ENCODE measurements at places on chromosomes 3 and 15.
A peak's percentile ranks its signal among the peaks of the same experiment; 100 is the strongest.

- no peaks in the 10 kb centered on the region for H3K4me1 ChIP-seq
- no peak for DNase-seq
- no peak overlapping the region for H3K4me3 ChIP-seq
- H3K36me3 ChIP-seq = no peaks in the 10 kb centered on the region
Observed at GRCh38 chr15:93997071-93997658, 234.2 kb upstream of the MCTP2 start.

DNA sequence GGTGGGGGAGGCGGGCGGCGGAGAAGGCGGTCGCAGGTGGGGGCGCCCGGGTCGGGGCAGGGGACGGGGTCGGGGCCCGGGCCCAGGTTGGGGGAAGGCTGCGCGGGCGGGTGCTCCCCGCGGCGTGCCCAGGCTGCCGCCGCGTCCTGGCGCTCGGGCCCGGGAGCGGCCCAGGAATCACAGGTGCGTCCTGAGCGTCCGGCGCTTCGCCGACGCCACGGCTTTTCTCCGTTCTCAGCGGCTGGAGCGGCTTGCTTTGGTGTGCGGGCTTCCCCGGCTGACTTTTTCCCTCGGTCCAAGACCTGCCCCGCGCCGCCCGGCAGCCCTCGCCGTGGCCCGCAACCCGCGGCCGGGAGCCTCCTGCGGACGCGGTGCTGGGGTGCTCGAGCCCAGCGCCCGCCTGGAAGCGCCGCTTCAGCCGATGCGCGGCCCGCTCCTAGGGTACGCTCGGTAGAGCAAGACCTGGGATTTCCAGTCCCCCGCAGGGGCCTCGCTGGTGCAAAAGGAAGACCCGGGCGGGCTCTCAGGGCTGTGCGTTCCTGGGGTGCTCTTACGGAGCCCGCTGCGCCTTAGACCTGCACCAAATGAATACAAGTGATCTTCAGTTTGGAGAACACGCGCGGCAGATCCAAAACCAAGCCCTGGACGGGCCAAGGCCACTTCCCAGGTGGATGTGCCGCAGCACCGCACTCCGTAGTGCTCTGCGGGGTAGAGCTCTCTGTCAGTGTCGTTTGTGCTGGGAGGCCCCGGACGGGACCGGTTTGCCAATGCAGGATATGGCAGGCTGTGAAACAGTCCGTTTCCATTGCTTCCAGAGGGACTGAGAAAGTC is 639 bp downstream of the NIPA1 start:
- H3K36me3 ChIP-seq = peaks cover 8% of the 10 kb centered on the region
- peak overlapping the region; percentile 83 for H3K4me3 ChIP-seq
- H3K27me3 ChIP-seq = no peaks in the 10 kb centered on the region
- no peak for DNase-seq
- peaks cover 23% of the 10 kb centered on the region for H3K4me1 ChIP-seq

GRCh38 chr3:10162185-10162584 is 2.5 kb upstream of the IRAK2 start:
- peaks cover 6% of the 10 kb centered on the region for H3K36me3 ChIP-seq
- DNase-seq = no peak
- H3K4me1 ChIP-seq = peaks cover 7% of the 10 kb centered on the region
- H3K27me3 ChIP-seq = no peaks in the 10 kb centered on the region
- no peak overlapping the region for H3K27ac ChIP-seq

GRCh38 chr3:53153980-53154379 is 7.0 kb upstream of the PRKCD start:
- H3K4me1 ChIP-seq = no peaks in the 10 kb centered on the region
- no peak overlapping the region for H3K4me3 ChIP-seq
- H3K36me3 ChIP-seq = peaks cover 4% of the 10 kb centered on the region

DNA sequence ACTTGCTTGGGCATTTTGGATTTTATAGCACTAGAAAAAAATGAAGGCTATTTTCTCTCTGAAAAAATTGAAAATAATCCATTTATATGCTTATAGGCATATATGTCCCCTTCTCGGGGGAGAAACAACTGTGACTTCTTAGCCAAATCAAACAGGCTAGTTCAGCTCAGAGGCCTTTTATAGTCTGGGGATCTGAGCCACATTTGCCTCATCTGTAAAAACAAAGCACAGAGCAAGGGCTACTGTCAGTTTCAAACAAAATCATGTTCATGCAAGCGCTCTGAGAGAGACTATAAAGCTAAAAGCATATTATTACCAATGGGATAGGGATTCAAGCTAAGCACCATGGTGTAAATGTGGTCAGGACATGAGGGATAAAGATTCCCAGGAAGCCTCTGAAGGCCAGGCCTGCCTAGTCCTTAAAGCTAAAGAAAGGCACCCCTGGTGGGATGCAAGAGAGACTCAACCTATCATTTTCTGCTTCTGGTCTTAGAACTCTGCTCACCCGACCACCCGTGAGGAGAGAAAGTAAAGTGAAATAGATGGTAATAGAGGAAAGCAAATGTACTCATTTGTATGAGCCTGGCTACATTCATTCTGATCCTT is 51.0 kb upstream of the IL12A start:
- no peak overlapping the region for H3K27ac ChIP-seq
- no peak for DNase-seq
- H3K36me3 ChIP-seq = no peaks in the 10 kb centered on the region
- no peaks in the 10 kb centered on the region for H3K4me1 ChIP-seq

GRCh38 chr3:193095366-193095765 is 145.7 kb upstream of the PLAAT1 start:
- H3K27me3 ChIP-seq = no peaks in the 10 kb centered on the region
- no peaks in the 10 kb centered on the region for H3K4me1 ChIP-seq
- H3K27ac ChIP-seq = no peak overlapping the region
- no peak for DNase-seq
- H3K36me3 ChIP-seq = no peaks in the 10 kb centered on the region
- no peak overlapping the region for H3K4me3 ChIP-seq

DNA sequence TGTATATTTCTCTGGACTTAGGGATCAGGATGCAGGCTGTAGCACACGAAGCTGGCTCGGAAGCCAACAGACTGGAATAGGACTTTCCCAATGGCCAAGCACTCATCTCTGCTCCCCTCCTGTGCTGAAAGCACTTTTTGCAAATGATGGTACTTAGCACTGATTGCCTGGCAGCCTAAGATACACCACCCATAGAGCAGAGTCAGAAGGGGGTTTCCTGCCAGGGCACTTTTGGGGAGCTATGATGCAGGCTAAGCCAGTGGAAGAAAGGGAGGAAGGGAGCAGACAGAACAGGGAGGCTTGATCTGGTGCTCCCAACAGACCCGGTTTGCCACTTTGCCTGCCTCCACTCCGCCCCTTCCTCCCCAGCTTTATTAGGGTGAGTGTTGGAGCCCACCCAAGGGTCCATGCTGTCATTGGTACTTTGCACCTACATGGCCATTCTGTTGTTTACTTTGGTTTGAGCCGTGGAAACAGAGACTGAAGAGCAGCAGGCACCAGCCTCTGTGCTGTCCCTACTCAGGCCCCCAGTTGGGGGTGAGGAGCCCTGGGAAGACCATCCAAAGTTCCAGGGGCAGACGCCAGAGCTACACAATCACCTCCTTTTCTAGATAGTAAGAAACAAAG is 15.9 kb downstream of the BSN start:
- H3K4me3 ChIP-seq = no peak overlapping the region
- no peak for DNase-seq
- no peak overlapping the region for H3K27ac ChIP-seq
- H3K4me1 ChIP-seq = no peaks in the 10 kb centered on the region

DNA sequence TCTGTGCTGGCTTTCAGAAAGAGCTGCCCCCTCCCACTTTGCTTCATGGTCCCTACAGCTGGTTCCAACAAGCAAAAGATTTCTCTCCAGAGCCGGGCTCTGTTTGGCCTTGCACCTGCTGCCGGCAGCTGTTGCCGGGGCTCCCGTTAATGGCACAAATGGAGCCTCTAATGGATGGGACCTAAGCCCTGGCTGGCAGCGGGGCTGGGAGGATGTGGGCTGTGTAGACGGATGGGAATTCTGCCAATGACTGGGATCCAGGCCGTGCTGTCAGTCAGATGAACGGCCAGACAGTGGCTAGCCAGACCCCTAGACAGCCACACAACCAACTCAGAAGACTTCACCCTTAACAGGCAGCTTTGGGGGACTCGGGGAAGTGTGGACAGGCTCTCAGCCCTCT is 88.0 kb downstream of the RPLP1 start:
- H3K36me3 ChIP-seq = peaks cover 3% of the 10 kb centered on the region
- H3K27ac ChIP-seq = no peak overlapping the region
- H3K27me3 ChIP-seq = peaks cover 10% of the 10 kb centered on the region
- no peak for DNase-seq

DNA sequence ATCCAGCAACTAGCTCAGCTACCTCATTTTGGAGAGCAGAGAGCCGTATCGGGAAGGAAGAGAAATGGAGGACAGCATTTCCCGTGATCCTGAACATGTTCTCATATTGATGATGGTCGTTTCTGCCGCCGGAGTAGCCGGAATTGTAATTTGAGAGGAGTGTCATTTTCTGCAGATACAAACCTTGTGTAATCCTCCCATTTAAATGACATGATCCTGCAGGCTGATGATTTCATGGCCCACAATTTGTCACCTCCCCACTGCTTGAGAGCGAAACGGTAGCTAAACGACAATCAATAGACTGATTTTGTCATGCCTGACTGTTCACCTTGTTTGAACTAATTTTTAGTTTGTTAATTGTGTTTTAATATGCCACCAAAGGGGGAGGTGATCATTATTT is 126.5 kb upstream of the CNTN6 start:
- no peak for DNase-seq
- H3K4me1 ChIP-seq = no peaks in the 10 kb centered on the region

GRCh38 chr3:115859002-115859807 is 235.9 kb downstream of the GAP43 start:
- H3K36me3 ChIP-seq = no peaks in the 10 kb centered on the region
- no peak for DNase-seq
- peaks cover 68% of the 10 kb centered on the region for H3K27me3 ChIP-seq
- no peak overlapping the region for H3K27ac ChIP-seq

DNA sequence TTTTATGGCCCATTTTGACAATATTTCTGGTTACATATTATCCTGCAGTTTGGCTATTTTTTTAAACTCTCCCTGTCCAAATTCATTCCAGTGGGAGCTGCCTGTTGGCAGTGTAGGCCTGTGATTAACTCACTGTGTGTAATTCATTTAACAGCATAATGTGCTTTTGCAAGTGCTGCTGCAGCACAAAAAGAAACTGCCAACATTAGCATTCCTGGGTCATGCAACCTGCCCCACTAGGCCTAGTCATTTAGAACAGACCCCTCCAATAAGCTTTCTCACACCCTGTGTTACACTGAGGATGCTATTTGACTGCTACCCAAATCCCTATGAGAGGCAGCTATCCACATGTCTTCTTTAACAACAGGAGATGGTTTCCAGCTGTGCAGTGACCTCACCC is 251.2 kb upstream of the UBE2E2 start:
- no peak overlapping the region for H3K4me3 ChIP-seq
- H3K4me1 ChIP-seq = no peaks in the 10 kb centered on the region
- H3K27ac ChIP-seq = no peak overlapping the region
- no peak for DNase-seq
- no peaks in the 10 kb centered on the region for H3K27me3 ChIP-seq

Data from central memory CD8-positive, alpha-beta T cell (primary cell).